ENCODE measurements at places on chromosomes 1 and 21. TPM values are rescaled to one million over a fixed set of nuclear protein-coding genes. Genes with fewer than 3 reads are reported as not detected.

The CDK11B gene
- total RNA-seq: 32.0 TPM

The CHRNB2 gene
- total RNA-seq: not detected

The F11R gene
- 86.3 TPM for total RNA-seq

- DNase-seq: peak; percentile 21
Measured at GRCh38 chr1:93874025-93874651, 4.9 kb downstream of the DNTTIP2 start.

GRCh38 chr1:185213091-185213490 lies 56.1 kb downstream of the SWT1 start:
- no peak for DNase-seq

GRCh38 chr1:28456078-28456477 lies 49.8 kb upstream of the RCC1 start:
- DNase-seq: peak; percentile 92

The TINAGL1 gene
- total RNA-seq: 312 TPM

DNA sequence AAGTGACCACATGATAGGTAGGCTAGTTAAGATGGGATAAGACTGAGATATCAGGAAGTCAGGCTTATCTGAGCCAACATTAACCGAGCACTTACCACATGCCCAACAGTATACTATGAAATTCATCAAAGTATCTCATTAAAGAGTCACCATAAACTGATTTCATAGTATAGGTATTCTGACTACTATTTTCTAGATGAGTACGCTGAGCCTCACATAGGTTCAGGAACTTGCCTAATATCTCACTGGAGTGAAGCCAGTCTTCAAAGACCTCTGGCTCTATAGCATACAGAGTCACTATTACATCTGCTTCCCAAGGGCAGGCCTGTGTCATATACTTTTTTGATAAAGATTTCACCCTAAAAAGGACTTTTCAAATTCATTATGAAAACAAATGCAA lies 115.6 kb upstream of the NGF start:
- DNase-seq: no peak

- DNase-seq: peak; percentile 59
Measured at GRCh38 chr1:162191396-162192305, 122.2 kb downstream of the NOS1AP start.

DNA sequence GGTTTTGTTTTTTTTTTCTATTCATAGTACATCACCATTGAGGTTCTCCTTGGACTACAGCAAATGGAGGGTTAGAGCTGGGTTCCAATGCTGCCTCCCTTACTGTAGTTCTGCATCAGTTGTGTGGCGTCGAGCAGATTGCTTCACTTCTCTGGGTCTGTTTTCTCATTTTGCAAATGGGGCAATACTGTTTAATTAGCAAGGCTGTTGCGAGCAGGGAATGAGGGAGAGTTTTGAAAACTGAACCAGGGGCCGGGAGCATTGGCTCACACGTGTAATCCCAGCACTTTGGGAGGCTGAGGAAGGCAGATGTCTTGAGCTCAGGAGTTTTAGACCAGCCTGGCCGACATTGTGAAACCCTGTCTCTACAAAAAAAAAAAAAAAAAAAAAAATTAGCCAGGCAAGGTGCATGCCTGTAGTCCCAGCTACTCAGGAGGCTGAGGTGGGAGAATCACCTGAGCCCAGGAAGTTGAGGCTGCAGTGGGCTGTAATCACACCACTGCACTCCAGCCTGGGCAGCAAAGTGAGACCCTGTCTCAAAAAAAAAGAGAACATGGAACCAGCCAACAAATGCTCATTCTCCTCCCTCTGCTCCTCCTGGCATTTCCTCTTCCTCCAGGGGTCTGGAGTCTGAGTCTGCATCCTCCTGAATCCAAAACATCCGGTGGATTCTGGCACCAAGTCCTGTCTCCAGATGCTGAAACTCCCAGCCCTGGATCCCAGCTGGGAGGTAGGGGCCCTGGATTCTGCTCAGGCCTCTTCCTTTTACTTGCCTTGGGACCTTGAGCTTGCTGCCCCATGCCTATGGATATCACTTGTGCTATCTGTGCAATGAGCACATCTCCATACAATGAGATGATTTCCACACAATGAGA lies 3.7 kb upstream of the PLOD1 start:
- DNase-seq: peak; percentile 89

The PKLR gene
- not detected for total RNA-seq

GRCh38 chr1:223189525-223189902 lies 46.5 kb upstream of the TLR5 start:
- DNase-seq: no peak

GRCh38 chr21:27466140-27466539 lies 499.3 kb upstream of the ADAMTS5 start:
- DNase-seq: no peak

DNA sequence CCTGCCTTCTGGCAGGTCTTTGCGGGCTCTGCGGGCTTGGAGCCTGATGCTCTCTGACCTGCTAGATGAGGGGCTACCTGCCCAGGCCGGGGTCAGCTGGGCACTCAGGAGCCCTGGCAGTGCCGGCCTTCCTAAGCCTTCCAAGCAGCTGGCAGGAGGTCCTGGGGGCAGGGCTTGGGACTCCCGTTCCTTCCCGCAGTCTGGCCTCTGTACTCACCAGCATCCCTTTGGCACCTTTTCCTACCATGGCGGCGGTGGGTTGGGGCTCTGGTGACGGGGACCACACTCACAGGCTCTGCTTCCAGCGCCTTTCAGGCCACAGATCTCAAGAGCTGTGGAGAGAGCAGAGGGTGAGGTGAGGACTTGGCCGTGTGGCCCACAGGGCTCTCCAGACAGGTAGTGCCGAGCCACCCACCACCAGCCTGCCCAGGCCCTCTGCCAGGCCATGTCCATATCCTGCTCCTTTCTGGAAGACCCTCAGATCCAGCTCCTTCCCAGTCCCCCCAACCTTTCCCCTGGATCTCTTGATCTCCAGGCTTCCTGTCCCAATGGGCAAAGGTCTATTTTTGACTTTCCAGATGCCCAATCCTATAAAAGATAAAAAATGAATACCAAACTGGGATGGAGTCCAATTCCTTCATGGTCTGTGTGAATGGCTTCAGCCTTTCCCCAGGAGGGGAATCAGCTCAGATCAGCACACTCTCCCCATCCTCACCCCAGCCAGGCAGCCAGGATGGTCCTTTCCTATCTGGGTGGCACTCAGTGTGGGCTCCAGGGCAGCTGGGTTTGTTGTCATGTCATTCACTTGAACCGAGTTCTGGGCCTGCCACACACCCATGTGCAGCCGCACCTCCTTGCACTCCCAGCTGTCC lies 7.0 kb downstream of the SLC6A9 start:
- no peak for DNase-seq

DNA sequence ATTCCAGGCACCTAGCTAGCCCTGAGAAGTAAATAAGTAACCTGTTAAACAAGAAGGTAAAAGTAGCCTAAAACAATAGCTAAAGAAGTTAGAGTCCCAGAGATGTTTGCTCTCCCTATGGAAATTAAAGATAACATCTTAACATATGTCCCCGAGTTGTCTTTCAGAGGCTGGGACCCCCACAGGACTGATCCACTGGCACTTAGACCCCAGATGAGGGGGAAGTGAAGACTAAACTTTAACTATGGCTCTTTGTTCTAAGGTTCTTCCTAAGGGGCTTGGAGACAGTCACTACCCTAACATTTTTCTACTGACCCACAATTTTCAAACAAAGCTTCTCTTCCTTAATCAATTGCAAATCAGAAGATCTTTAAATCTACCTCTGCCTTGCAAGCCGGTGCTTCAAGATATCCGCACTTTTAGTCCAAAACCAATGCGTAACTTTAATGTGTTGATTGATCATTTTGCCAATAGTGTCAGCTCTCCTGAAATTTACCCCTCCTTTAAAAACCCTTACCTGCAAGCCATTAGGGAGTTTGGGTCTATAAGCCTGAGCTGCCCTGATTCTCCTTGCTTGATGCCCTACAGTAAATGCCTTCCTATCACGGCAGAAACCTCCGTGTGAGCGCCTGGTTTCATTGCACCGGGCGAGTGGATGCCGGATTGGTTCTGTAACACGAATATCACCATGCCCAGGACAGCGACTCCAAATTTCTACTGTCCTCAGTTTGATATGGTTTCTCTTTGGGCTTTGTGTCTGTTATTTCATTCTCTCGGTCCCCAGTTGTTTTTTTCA lies 404.4 kb downstream of the SIPA1L2 start:
- DNase-seq: no peak

- peak; percentile 21 for DNase-seq
Measured at GRCh38 chr1:226274138-226274537, 34.8 kb downstream of the LIN9 start.

The LORICRIN gene
- total RNA-seq: not detected

The CEP85 gene
- 17.8 TPM for total RNA-seq

- no peak for DNase-seq
Measured at GRCh38 chr1:31586376-31587327, 10.3 kb downstream of the TINAGL1 start.

The SLC30A7 gene
- 39.0 TPM for total RNA-seq

The MXRA8 gene
- 0.82 TPM for total RNA-seq

The CORT gene
- total RNA-seq: not detected

DNA sequence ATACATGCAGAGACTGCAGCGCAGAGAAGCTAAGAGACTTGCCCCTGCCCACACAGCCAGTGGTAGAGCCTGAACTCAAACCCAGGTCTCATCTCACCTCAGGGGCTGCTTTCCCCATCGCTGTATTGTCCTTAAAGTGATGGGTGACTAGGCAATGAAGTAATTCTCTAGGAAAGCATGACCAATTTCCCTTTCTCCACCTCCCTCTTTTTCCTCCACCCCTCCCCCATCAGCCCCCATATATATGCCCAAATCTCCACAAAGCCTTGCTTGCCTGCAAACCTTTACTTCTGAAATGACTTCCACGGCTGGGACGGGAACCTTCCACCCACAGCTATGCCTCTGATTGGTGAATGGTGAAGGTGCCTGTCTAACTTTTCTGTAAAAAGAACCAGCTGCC lies at the start of gene IL24:
Gene IL24, plus strand, starts transcription at position 269 of the 400 bp plus-strand sequence. CDS start 390 bp downstream, outside the sequence.
- DNase-seq: no peak

DNA sequence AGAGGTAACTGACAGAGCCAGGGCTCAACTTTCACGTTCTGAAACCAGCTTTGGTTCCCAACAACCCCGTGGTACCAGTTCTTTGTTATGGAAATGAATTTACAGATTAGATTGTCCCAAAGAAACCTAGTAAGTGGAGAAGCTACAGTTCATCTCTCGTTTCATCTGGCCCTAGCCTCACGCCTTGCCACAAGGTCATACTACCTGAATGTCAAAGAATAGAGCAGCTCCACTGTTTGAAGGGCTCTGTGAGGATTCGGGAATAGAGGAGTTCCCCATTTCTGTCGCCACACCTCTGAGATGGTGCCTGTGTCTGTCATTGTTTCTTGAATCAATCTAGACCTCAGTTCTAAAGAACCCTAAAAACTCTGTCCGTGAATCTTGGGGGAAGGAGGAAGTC lies 15.0 kb upstream of the CDC42 start:
- DNase-seq: no peak

- no peak for DNase-seq
Measured at GRCh38 chr1:163412221-163412620, 90.5 kb downstream of the NUF2 start.

The SDHC gene
- total RNA-seq: 136 TPM

DNA sequence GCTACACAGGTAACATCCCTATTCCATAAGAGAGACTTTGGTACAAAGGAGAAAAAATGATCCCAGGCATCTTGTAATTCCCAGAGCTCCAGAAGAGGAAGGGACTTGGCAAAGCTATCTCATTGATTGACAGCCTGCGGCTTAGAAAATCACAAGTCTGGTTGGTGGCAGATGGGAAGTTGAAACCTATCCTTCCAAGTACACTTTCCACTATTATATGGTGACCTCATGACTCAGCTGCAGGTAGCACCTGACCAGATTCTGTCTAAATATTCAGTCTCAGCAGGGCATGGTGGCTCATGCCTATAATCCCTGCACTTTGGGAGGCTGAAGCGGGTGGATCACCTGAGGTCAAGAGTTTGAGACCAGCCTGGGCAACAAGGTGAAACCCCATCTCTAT lies 89.9 kb downstream of the TIAM1 start:
- no peak for DNase-seq

Data from endothelial cell of umbilical vein (primary cell).